ENCODE measurements at places on chromosomes 16 and 17.

GRCh38 chr17:2263183-2264066, 40.2 kb downstream of the SMG6 start:
- no peak for DNase-seq

DNA sequence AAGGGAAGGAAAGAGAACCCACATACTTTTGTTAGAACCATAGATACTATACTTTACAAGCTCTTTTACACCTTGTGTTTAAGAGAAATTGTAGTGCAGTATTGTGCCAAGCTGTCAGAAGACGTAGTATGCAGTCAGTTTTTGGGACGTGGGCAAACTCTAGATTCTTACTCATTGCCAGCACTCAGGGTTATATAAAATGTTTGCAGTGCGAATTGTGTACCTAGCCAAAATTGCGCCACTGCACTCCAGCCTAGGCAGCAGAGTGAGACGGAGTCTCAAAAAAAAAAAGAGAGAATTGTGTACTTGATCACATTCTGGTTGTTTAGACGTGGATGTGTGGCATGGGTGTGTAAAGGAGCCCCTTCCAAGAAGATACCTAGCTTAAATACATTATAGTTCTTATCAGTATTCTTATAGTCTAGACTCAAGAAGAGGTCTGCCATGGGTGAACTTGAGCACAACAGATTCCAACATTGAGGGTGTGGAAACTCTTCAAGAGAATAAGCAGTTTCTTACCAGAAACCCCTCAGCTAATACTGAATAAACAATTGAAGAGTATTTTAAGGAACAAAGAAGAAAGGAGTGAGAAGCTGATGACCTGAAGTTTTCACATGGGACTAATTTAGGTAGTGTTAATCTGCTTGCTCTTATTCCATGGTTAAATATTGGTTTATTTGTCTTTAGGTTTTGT, 27.4 kb upstream of the MRC2 start:
- DNase-seq, result no peak

- DNase-seq, result no peak
Observed at GRCh38 chr16:87016046-87017035, 300.9 kb downstream of the C16orf95 start.

- DNase-seq, result no peak
Observed at GRCh38 chr16:70695331-70696070, 9.6 kb upstream of the MTSS2 start.

DNA sequence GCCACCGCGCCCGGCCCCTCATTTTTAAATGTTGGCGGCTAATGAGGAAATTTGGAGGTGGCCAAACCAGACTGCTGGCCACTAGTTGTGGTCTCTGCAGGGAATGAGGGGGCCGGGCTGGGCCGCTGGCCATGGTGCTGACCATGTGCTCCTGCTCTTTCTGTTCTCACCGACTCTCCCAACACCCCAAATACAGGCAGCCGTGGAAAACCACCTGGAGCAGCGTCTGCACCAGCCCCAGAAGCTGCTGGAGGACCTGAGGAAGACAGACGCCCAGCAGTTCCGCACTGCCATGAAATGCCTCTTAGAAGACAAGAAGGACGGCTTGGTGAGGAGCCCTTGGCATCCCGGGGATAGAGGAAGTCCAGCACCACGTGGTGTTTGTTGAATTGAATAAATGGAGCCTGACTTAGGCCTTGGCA, 21.3 kb downstream of the OTOA start:
- no peak for DNase-seq

DNA sequence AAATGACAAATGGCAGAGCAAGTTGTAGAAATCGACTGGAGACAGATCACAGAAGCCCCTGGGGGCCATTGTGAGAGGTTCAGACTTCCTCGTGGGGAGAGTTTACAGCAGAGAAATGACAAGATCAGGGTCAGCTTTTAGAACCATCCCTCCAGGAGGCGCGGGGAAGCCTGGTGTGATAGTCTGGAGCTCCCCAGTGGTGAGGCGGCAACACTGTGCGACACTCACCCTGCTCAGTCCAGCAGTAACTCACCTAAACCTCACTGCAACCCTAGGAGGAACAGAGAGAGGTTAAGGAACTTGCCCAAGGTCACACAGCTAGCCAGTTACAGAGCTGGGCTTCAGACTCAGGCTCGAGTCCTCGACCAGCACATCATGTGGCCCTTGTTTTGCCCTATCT, 123.4 kb upstream of the IRX3 start:
- DNase-seq, result no peak

GRCh38 chr16:10858203-10858602, 18.8 kb upstream of the CIITA start:
- DNase-seq, result no peak

- no peak for DNase-seq
Observed at GRCh38 chr17:19363460-19364035, 1.0 kb upstream of the B9D1 start.

DNA sequence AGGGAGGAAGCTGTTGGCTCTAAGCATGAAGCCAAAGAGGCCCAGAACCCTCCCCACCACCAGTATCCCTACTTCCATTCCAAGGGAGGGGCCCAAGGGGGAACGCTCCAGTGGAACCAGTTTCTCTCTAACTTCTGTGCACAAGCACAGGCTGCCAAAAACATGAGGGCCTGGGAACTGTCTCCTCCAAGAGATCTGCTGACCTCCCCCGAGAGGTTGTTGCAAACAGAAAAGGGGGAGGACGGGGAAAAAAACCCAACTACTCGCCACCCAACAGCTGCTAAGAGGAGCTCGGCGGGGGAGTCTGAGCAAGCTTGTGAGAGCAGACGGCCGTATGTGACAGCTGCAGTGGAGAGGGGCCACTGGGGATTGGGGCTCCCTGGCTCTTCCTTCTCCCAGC, 15.7 kb upstream of the SLC35B1 start:
- no peak for DNase-seq

GRCh38 chr16:87424266-87424665, 32.1 kb downstream of the MAP1LC3B start:
- DNase-seq, result no peak

- no peak for DNase-seq
Observed at GRCh38 chr16:15523939-15524338, 89.6 kb downstream of the BMERB1 start.

GRCh38 chr16:28898266-28898665, 20.0 kb downstream of the ATP2A1 start:
- no peak for DNase-seq

- no peak for DNase-seq
Observed at GRCh38 chr17:5516060-5516792, 29.9 kb downstream of the MIS12 start.

- DNase-seq, result no peak
Observed at GRCh38 chr17:82876149-82876548, 36.3 kb upstream of the ZNF750 start.
